Left renal pelvis (tissue), 4 donors: ENCODE measurements at places on chromosomes 6 and 20. TPM values are rescaled to one million over a fixed set of nuclear protein-coding genes. Genes with fewer than 3 reads are reported as not detected.

GRCh38 chr6:90472716-90473115 lies 114.2 kb downstream of the MAP3K7 start:
- DNase-seq: no peak

- DNase-seq: peak; percentile 60
Measured at GRCh38 chr20:51022803-51023616, at the start of gene KCNG1. Gene KCNG1, minus strand, starts transcription at chr20:51023107. Its CDS starts 12,769 bp downstream, at chr20:51010338.

DNA sequence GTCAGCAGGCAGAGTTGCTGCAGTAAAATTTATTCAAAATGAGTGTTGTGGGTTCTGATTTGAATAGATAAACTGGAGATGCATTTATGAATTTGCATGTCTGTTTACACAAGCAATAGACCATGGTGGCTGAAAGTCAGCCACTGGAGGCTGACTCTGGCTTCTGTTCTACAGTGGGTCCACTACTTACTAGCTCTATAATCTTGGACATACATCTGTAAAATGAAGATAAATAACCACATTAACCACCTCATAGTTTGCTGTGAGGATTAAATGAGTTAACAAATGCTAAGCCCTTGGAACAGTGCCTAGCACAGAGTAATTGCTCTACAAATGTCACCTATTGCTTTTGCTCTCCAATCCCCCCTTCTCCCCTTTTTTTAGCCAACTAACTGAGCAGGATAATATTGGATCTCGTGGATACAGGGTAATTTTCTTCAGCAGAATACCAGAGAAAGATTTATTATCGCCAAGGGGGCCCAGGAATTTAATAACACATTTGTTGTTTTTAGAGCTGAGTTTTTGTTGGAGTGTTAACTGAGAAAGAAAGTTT lies 1.4 kb upstream of the PM20D2 start:
- no peak for DNase-seq

- DNase-seq: no peak
Measured at GRCh38 chr6:84860920-84861319, 96.5 kb upstream of the TBX18 start.

DNA sequence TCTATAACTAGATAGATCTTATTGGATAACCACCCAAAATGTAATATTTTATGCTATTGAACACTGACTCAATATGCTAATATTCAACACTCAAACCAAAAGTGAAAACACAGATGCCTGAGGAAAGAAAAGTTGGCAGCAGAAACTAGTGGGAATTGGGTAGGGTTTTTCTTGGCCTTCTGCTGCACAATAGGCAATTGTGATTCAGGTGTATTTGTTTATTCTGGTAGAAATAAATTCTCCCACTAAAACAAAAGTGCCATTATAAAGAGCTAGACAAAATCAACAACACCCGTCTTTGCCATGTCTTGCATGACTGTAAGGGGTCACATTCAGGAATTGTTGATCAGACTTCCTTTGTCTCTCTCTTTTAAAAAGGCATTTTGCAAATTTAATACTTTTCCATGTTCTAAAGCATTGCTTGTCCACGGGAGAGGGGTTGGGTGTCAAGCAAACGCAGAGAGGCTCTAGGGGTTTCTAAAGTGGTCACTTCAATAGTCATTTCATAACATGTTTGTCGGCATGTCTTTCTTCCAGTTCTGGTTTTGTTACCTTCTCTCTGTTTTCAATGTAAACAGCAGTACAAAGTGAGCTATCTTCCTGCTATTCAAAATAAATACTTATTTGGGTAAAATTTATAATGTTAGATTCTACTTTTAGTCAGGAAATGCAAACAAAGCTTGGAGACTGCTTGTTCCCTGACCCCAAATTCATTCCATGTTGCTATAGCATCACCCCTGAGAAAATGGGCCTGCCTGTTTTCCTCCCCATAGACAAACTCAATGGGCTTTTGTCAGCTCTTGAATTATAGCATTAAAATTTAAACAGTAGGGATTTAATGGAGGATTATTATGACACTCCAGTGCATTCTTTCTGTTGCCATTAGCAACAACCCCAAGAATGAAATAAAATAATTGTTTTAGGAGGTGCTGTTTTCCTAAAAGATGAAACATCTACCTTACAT lies 217.0 kb upstream of the CCN2 start:
- DNase-seq: no peak

GRCh38 chr6:77986380-77987034 lies 333.7 kb downstream of the MEI4 start:
- DNase-seq: no peak

GRCh38 chr6:26477426-26477825 lies 19.7 kb downstream of the BTN2A1 start:
- no peak for DNase-seq

DNA sequence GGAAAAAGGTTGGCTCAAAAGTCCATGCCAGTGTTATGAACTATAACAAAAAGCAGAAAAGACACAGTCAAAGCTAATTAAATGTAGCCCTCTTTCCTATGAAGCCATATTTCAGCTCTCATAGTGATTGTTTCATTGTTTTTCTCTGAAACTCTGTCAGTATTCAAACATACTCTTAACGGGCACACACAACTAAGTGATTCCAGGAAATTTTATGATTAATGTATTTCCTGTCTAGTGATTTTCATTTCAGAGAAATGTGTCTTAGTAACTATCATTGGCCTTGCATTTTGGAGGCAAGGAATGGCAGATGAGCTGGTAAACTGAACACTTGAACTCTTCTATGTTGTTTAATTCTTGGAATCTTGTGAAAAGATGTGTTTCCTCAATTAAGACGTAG lies 68.0 kb downstream of the CLVS2 start:
- DNase-seq: no peak

GRCh38 chr20:3765171-3765882 lies 2.2 kb downstream of the ADISSP start:
- no peak for DNase-seq

DNA sequence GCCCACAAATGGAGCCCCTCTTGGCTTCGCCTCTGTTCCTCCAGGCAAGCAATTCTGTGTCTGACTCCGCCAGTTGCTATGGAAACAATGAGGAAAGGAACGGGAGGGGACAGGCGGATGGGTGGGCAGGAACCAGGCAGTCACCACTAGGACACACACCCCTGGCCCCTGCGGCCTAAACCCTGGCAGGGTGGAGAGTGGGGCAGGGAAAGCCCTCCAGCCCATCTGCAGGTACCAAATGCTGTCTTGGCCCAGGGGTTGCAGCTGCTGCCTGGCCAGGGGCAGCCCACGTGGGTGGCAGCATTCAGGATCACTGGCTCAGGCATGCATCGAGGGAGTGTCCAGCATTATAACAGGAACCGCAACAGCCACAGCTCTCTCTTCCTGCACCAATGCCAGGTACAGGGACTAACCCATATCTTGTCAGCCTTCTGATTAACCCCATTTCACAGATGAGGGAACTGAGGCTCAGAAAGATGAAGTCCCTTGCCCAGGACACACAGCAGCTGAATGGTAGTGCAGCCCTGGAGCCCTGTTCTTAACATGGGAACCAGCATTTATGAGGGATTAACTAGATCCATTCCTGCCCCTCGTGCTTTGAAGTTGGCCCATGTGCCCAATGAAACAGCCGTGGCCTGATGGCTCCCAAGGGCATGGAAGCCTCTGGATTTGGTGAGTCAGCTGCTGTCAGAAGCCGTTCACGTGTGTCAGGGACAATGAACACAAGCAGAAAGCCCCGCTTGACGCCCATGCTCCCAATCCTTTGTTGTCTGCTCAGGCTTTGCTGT lies 66.3 kb downstream of the NOL4L start:
- DNase-seq: no peak

DNA sequence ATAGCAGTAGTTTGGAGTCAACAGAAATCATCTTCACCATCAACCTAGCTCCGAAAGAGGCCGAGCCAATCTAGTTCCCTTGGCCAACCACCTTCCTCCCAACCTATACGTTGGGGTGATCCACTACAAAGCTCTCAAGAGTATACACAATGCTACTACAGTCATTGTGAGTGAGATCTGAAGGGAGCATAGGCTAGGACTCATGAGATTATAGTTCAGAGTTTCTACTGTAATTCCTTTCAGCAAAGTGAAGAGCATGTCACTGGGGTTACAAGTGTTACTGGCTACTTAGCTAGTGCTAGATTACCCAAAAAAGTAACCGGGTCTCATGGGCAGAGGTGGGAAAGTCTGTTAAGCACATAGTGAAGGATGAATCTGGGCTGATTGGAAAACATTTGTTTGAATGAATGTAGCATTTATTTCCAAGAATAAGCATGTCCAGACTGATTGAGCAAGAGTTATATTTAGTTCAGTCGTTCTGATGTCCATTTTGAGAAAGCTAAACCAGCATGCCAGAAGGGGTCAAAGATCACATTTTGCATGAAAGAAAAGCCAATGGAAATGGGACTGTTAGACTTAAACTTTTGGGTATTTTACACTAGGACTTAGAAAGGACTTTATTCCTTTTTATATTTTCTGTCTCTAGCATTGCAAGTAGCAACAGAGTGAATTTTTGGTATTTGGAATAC lies 10.5 kb upstream of the ESR1 start:
- no peak for DNase-seq

GRCh38 chr20:50870561-50871161 lies 60.6 kb downstream of the ADNP start:
- peak; percentile 41 for DNase-seq

DNA sequence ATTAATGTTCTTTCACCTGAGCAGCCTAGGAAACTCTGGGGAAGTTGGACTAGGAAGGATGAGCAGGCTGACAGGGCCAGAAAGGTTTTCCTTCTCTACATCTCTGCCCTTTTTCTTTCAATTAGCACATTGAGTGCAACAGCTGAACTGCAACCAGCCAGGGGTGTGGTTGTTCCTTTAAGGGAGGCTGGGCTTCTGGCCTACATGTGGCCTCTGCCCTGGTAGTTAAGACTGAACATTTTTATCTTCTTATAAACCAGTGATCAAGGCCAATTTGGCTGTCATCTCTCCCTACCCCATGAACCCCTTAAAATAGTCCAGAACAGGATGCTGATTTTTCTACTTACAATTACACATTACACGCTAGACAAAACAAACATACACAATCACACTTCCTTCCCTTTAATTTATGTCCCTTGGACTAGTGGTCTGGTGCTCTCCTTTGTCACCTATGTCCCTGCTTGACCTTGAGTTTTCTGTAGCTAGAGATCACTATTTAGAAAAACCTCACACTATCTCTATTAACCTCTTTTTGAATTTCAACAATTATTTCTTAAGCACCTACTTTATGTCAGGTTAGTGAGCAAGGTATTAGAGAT lies 60.3 kb downstream of the RNF217 start:
- DNase-seq: no peak

- no peak for DNase-seq
Measured at GRCh38 chr20:20712004-20712473, 405 bp downstream of the RALGAPA2 start.

DNA sequence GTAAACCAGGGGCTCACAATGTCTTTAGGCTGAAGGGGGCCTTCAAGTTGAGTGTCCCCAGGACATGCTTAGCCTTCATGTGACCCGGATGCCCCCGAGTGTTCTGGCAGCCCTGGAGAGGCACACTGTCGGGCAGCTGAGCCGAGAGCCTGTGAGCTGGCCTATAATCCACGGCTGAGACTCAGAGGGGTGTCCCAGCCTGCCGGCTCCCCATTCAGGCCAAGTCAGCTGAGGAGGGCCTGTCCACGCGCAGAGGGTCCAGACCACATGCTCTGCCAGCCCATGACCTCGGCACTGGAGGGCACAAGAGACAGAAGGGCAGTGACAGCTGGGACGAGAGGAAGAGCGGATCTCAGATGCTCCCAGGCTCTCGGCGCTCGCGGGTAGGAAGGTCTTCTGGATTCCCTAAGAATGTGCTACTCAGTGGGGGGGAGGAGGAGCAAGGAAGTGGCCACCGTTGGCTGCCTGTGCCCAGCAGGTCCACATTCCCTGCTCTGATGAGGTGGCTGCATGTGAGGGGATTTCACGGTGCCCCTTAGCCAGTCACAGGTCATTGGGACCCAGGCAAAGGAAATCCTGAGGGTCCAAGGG lies 224.7 kb downstream of the NRN1 start:
- no peak for DNase-seq

GRCh38 chr6:3715285-3715684 lies 36.2 kb downstream of the PXDC1 start:
- no peak for DNase-seq

EEF1A2 gene
- polyA plus RNA-seq: 0.97 TPM

DUSP15 gene
- 16.7 TPM for polyA plus RNA-seq

TLDC2 gene
- polyA plus RNA-seq: 6.4 TPM

SPATS1 gene
- not detected for polyA plus RNA-seq

TXLNB gene
- 2.3 TPM for polyA plus RNA-seq

KCNK16 gene
- not detected for polyA plus RNA-seq

DEFB127 gene
- polyA plus RNA-seq: not detected

ARMH2 gene
- not detected for polyA plus RNA-seq

OR2B6 gene
- 0.26 TPM for polyA plus RNA-seq

PFDN4 gene
- polyA plus RNA-seq: 64.0 TPM

KIF25 gene
- 0.87 TPM for polyA plus RNA-seq

PRRT1 gene
- polyA plus RNA-seq: 2.5 TPM

JARID2 gene
- polyA plus RNA-seq: 30.3 TPM
